Lower lobe of right lung (tissue), 2 donors: ENCODE measurements at places on chromosomes 7 and 10. TPM values are rescaled to one million over a fixed set of nuclear protein-coding genes. Genes with fewer than 3 reads are reported as not detected.

CPED1 gene
- 38.6 TPM for total RNA-seq

LRRD1 gene
- total RNA-seq = not detected

PTPRE gene
- total RNA-seq = 60.5 TPM

PPP1R17 gene
- total RNA-seq = not detected

SPACDR gene
- total RNA-seq = 1.7 TPM

LLCFC1 gene
- not detected for total RNA-seq

FFAR4 gene
- total RNA-seq = 13.7 TPM

ZNF467 gene
- 23.0 TPM for total RNA-seq

LRRN3 gene
- total RNA-seq = 6.1 TPM

ASB13 gene
- total RNA-seq = 27.6 TPM

CNTNAP2 gene
- 0.59 TPM for total RNA-seq

TMEM229A gene
- total RNA-seq = not detected

SPDYE8 gene
- not detected for total RNA-seq

PITX3 gene
- total RNA-seq = not detected

CACNA2D1 gene
- 12.5 TPM for total RNA-seq

CDC14C gene
- total RNA-seq = not detected

ATRNL1 gene
- 0.92 TPM for total RNA-seq

GBX1 gene
- not detected for total RNA-seq

ANKRD1 gene
- 47.5 TPM for total RNA-seq

CHST15 gene
- total RNA-seq = 36.5 TPM

FOXP2 gene
- total RNA-seq = 10.1 TPM

HABP2 gene
- total RNA-seq = 0.77 TPM

MLLT10 gene
- 48.8 TPM for total RNA-seq
